Gastroesophageal sphincter (tissue), 4 donors: ENCODE measurements at places on chromosomes 6 and 20.

- ATAC-seq: no peak
Observed at GRCh38 chr20:9483131-9483530, 31.3 kb upstream of the LAMP5 start.

- no peak for ATAC-seq
Observed at GRCh38 chr20:24943196-24943595, 5.9 kb upstream of the CST7 start.

DNA sequence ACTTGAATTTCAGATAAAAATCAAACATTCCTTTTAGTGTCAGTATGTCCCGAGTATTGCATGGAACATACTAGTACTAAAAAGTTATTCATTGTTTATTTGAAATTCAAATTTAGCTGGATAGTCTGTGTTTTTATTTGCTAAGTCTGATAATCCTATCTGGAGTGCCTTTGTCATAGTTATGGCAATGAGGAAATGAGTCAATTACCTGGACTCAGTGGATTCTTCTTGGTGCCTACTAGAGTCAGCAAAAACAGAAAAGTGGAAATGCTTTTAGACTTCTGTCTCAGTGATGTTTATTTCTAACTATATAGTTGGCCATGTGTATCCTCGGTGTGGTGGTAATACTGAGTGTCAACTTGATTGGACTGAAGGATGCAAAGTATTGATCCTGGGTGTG is 121.3 kb upstream of the EEF1E1 start:
- no peak for ATAC-seq

DNA sequence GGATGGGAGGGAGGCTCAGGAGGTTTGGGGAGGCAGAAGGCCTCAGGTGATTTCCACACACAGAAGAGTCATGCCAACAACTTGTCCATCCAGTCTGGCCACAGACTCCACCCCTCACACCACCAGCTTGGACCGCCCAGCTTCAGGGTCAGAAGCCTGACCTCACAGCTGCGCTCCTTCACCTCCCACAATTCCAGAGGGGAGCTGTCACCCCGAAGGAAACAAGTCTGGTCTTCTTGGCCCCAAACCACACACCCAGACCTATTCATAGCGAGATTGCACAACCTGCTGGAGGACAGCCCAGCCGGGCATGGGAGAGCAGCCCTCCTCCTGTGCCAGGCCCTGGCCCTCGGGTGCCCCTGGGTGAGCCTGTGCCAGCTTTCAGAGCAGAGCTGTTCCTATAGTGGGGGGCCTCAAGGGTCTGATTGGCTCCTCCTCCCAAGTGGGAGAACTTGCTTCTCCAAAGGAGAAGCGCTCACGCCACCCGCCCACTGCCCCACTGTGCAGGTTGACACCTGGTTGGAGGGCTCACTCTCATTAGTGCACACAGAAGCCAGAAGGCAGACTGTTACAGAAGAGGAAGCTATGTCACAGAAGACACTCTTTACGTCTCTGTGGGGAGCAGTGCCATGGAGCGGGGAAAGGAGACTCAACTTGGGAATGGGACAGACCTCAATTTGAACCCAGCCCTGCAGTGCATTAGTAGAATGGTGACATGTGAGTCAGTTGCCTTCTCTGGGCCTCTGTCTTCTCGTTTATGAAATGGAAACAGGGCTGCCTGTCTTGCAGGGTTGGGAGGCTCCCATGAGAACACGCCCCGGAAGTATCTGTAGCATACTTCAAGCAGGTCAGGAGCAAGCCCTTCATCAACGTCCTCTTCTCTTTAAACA is 128.8 kb downstream of the FOXO3 start:
- ATAC-seq: peak; percentile 94

- no peak for ATAC-seq
Observed at GRCh38 chr6:25277857-25278256, 1.3 kb upstream of the CARMIL1 start.

DNA sequence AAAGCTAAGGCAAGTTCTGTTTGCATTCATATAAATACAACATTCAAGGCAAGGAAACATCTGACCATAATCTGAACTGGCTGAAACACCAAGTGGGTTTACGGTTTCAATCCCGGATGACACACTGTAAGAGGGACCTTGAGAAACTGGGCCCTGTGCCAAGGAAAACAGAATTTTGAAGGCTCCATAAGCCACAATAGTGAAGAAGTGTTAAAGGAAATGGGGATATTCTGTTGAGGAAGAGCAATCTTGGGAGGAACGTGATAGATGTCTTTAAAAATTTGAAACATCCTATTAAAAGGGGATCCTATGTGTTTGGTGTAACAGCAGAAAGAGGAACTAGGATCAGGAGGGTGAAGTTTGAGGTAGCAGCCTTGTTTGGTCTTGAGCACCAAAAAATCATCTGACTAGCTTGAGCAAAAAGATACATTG is 82.4 kb upstream of the TAB2 start:
- peak; percentile 19 for ATAC-seq

GRCh38 chr6:81031416-81031815 is 721.1 kb downstream of the TENT5A start:
- no peak for ATAC-seq

- peak; percentile 98 for ATAC-seq
Observed at GRCh38 chr20:50320901-50321796, 130.5 kb downstream of the CEBPB start.
